ENCODE measurements at places on chromosomes 12 and 14.

GRCh38 chr12:50145439-50145838 is 21.7 kb downstream of the CERS5 start:
- no peak for DNase-seq

GRCh38 chr12:81146228-81147225 is 68.6 kb downstream of the ACSS3 start:
- DNase-seq: no peak

- no peak for DNase-seq
These were observed 58.8 kb downstream of the TMX1 start for GRCh38 chr14:51298895-51299294.

GRCh38 chr14:85991156-85991555 is 461.2 kb downstream of the FLRT2 start:
- DNase-seq: no peak

DNA sequence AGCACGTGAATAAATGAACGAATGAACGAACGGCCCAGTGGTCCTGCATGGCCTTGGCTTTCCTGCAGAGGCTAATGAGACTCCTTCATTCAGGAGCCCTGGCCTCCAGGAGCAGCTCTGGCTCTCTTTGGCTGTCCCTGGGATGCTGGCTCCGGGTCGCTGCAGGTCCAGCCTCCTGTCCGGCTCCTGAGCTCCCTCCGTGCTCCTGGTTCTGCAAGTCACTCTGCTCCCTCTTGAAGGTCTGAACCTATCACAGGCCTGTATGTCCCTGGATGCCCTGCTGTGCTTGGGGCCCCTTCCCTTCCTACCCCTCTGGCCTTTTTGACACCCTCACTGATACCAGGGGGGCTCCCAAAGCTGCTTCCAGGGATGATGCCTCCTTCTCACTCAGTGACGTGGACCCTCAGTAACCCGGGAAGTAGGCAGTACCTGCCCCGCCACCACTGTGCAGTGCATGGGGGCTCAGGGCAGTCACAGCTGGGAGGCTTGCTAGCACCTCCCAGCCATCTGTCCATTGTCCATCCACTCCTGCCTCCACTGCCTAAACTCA is 133.7 kb upstream of the C14orf180 start:
- no peak for DNase-seq

GRCh38 chr12:3557791-3558620 is 67.0 kb downstream of the PRMT8 start:
- DNase-seq: no peak

DNA sequence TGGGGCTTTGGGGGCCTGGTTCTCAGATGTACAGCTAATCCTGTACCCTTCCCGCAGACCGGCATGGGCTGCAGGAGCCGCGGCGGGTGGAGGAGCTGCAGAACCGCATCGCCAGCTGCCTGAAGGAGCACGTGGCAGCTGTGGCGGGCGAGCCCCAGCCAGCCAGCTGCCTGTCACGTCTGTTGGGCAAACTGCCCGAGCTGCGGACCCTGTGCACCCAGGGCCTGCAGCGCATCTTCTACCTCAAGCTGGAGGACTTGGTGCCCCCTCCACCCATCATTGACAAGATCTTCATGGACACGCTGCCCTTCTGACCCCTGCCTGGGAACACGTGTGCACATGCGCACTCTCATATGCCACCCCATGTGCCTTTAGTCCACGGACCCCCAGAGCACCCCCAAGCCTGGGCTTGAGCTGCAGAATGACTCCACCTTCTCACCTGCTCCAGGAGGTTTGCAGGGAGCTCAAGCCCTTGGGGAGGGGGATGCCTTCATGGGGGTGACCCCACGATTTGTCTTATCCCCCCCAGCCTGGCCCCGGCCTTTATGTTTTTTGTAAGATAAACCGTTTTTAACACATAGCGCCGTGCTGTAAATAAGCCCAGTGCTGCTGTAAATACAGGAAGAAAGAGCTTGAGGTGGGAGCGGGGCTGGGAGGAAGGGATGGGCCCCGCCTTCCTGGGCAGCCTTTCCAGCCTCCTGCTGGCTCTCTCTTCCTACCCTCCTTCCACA is 7.6 kb downstream of the NR4A1 start:
- DNase-seq: no peak

- no peak for DNase-seq
These were observed 22.8 kb upstream of the SDR39U1 start for GRCh38 chr14:24465368-24465767.

- DNase-seq: no peak
These were observed 739 bp upstream of the USP44 start for GRCh38 chr12:95551913-95552516.

GRCh38 chr14:74693191-74693590 is 19.7 kb downstream of the AREL1 start:
- DNase-seq: no peak

DNA sequence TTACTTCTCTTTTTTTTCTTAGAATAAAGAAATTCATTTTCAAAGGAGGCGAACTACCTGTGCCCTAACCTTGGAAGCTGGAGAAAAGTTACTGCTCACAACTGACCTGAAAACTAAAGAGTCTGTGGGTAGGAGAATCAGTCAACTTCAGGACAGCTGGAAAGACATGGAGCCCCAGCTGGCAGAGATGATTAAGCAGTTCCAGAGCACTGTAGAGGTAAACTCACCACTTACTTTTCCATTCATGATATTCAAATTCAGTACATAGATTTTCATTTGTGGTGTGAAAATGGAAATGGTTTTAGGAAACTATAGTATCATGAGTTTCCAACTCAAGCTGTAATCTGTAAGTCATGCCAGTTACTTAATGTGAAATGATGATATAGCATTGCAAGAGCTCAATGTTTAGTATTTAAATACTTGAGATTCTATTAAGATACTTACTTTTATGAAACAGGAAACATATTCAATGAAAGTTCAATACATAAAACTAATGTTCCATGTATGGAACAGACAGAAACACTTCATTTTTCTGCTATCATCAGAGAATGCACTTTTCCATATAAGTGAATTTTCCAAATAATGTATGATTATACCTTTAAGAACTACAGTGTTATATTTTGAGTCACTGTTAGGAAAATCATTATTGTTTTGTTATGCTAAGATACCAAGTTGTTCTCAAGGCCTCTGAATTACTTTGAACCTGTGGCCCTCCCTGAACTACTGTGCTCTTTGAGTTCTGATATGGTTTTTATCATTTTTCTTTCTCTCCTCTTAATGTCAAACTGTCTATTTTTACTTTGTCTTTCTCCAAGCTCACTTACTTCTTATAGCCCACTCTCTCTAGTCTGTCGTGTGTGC is 119.0 kb downstream of the ESR2 start:
- no peak for DNase-seq

DNA sequence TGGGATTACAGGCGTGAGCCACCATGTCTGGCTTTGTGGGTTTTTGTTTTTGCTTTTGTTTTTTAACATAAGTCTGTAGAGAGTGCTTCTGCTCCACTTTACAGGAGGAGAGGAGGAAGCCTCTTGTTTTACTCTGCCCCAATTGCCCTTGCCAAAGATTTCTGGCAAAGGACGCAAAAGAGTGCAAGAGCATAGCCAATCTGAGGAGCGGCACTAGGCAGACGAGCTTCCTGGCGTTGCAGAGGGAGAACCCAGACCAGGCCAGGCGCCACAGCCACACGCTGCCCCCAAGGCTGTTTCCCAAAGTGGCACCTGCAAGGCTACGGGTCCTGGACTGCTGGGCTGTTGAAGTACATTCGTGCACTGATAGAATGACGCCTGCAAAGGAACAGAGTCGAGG is 96.2 kb downstream of the BBS10 start:
- DNase-seq: no peak

- DNase-seq: no peak
These were observed 211.7 kb downstream of the TMTC2 start for GRCh38 chr12:82898441-82898840.

- no peak for DNase-seq
These were observed 299.6 kb downstream of the DIO2 start for GRCh38 chr14:79911744-79912143.

DNA sequence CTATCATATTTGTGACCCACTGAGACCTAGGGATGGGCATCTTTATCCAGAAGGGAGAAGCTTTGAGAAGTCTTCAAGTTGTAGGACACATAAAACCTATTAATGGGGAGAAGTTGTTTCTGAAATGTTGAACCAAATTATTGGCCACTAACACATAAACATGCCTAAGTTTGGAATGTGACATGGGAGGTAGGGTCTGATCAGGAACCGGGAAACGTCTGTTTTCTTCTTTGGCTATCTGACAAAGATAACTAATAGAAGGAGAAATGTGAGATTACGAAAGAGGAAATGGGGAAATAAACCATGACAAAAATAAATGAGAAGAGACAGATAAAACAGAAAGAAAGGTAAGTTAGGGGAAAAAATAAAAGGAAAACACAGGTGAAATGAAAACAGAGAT is 425.2 kb downstream of the EGLN3 start:
- no peak for DNase-seq

GRCh38 chr12:19830446-19830845 is 391.2 kb downstream of the AEBP2 start:
- DNase-seq: no peak

- DNase-seq: no peak
These were observed 1.8 kb upstream of the FBXO21 start for GRCh38 chr12:117192057-117192456.

- DNase-seq: no peak
These were observed 183.7 kb upstream of the TMEM132C start for GRCh38 chr12:128083132-128083729.

GRCh38 chr12:69991690-69992288 is 166.8 kb downstream of the MYRFL start:
- DNase-seq: no peak

DNA sequence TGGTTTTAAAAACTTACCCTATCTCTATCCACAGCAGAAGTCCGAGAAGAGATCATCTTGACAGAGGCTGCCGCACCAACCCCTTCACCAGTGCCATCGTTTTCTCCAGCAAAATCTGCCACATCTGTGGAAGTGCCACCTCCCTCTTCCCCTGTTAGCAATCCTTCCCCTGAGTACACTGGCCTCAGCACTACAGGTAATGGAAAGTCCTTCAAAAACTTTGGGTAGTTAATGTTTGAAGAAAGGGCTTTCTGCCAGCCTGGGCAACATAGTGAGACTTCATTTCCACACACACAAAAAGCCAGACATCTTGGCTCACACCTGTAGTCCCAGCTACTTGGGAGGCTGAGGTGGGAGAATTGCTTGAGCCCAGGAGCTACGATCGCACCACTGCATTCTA is 41.6 kb upstream of the RIC8B start:
- DNase-seq: no peak

- no peak for DNase-seq
These were observed 366.0 kb upstream of the RGS6 start for GRCh38 chr14:71566276-71566675.

DNA sequence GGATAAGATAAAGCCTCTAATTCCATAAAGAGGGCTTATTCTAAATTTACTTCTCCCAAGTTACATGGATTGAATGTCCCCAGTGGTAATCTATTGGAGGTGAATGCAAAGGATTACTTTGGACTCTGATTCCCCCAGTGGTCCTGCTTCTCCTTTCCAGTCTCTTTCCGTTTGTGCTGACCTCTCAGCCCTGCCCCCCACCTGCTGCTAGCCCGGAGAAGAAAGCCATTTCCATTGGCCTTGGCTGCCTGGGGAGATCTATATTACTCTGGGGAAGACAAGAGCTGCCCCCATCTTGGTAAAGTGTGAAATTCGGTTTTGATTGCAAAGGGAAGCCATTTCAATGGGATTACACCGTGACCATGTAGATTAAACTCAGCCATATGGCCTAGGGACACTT is 13.3 kb downstream of the ASCL1 start:
- DNase-seq: no peak

GRCh38 chr12:42094277-42094676 is 50.4 kb downstream of the GXYLT1 start:
- DNase-seq: peak; percentile 13

GRCh38 chr14:57846596-57846995 is 19.3 kb downstream of the SLC35F4 start:
- no peak for DNase-seq

- DNase-seq: no peak
These were observed 81.9 kb upstream of the MAX start for GRCh38 chr14:65184032-65184764.

- DNase-seq: no peak
These were observed 8.7 kb downstream of the ZBTB1 start for GRCh38 chr14:64513271-64513670.

GRCh38 chr14:38559711-38560110 is 303.8 kb upstream of the CLEC14A start:
- DNase-seq: no peak

GRCh38 chr12:49903700-49904423 is at the start of gene FAIM2:
TSS of gene FAIM2 (minus strand) at chr12:49903900. CDS start at chr12:49903792, 108 bp downstream.
- no peak for DNase-seq

DNA sequence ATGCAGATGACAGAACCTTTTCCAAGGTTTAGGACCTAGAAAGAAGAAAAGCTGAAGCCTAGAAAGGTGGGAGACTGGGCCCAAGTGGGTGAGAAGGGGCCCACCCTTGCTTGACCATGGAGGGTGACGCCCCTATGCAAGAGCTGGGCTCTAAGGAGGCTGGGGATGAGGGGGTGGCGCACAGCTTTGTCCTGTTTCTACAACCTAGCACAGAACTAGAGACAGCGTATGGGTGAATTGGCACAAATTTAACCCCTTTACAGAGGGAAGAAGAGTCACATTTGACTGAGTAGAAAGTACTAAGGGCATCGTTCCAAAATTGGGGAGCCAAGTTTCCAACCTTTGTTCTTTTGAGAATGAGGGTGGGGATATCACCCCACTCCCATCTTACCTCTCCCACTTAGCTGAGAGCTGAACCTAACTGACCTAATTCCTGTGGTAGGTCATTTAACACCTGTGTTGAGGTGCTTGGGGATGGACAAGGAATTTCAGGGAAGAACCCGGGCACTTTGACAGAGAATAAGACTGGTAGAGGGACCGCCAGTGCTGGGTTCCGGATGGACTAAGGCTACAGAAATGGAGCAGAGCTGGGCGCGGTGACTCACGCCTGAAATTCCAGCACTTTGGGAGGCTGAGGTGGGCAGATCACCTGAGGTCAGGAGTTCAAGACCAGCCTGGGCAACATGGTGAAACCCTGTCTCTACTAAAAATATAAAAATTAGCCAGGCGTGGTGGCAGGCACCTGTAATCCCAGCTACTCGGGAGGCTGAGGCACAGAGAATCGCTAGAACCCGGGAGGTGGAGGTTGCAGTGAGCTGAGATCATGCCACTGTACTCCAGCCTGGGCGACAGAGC is 5.2 kb downstream of the NFKBIA start:
- DNase-seq: no peak

- no peak for DNase-seq
These were observed 12.5 kb downstream of the FGF6 start for GRCh38 chr12:4432878-4433744.

DNA sequence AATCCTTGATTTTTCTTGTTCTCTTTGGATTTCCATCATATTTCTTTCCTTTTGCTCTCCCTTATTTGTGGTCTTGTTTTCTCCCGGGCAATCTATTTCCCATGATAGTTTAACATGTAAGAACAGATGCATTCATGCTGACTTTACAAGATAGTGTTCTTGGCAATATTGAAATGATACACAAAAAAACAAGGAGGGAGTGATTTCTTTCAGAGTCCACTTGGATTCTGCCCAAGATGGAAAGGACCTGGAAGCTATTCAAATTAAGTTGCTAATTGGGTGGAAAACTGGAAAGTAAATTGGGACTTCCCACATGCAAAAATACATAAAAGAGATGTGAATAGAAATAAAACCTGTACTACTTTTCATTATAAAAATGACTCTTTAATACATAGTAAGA is 14.4 kb upstream of the YARS2 start:
- DNase-seq: no peak

All from RWPE1 (cell line).